ENCODE measurements at places on chromosomes 3 and 15. TPM values are rescaled to one million over a fixed set of nuclear protein-coding genes. Genes with fewer than 3 reads are reported as not detected.

SAMMSON gene
- total RNA-seq = not detected

CIDEC gene
- total RNA-seq = 0.18 TPM

CILP gene
- not detected for total RNA-seq

DNA sequence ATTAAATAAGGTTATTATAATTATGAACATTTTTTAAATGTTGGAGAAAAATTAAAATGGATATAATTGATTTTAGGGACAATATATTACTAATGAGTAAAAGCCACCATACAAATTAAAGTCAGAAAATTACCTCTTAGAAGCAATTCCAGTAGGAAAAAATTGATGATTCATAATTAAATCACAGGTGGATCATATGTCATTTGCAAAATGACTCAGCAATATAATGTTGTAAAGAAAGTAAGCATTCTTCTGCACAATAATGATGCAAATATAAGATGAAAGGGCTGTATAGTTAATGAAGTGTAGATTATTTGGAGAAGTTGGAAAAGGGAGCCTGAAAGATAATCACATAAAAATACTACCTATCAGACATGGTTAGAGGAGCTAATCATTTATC lies 25.8 kb downstream of the ZPLD1 start:
- H3K4me3 ChIP-seq = no peak overlapping the region
- H3K27me3 ChIP-seq = peaks cover 21% of the 10 kb centered on the region
- no peaks in the 10 kb centered on the region for H3K4me1 ChIP-seq
- no peaks in the 10 kb centered on the region for H3K36me3 ChIP-seq

GRCh38 chr15:73996939-73997338 lies 2.4 kb downstream of the PML start:
- H3K27ac ChIP-seq = peak overlapping the region; percentile 90
- peaks cover 45% of the 10 kb centered on the region for H3K4me1 ChIP-seq
- H3K36me3 ChIP-seq = peaks cover 26% of the 10 kb centered on the region
- peak overlapping the region; percentile 94 for H3K4me3 ChIP-seq
- peak; percentile 46 for DNase-seq

- peaks cover 9% of the 10 kb centered on the region for H3K27me3 ChIP-seq
- H3K4me1 ChIP-seq = peaks cover 28% of the 10 kb centered on the region
- H3K27ac ChIP-seq = no peak overlapping the region
- H3K36me3 ChIP-seq = no peaks in the 10 kb centered on the region
- DNase-seq = no peak
- no peak overlapping the region for H3K4me3 ChIP-seq
These were observed 4.4 kb downstream of the SH3BP5 start for GRCh38 chr3:15327941-15328340.

DNA sequence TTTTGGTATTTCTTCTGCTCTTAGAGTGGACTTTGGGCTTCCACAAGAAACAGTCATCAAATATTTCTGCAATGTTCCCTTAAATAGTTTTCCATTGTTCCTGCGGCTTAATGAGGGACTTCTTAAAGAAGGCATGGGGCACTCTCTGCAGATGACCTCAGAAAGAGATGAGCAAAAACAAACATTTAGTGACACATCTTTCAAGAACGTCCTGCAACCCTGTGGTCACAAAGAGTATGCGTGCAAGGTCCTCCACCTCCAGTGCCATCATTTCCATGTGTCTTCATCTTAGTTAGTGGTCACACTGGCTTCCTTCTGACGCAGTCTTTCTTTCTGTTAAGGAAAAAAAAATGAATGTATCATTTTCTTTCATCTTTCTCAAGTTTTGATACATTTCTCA lies 56.2 kb downstream of the GREM1 start:
- no peaks in the 10 kb centered on the region for H3K4me1 ChIP-seq
- H3K4me3 ChIP-seq = no peak overlapping the region
- H3K36me3 ChIP-seq = no peaks in the 10 kb centered on the region
- no peak for DNase-seq
- no peak overlapping the region for H3K27ac ChIP-seq
- H3K27me3 ChIP-seq = peaks cover 9% of the 10 kb centered on the region

- peaks cover 2% of the 10 kb centered on the region for H3K36me3 ChIP-seq
- peaks cover 16% of the 10 kb centered on the region for H3K4me1 ChIP-seq
- no peak overlapping the region for H3K27ac ChIP-seq
- no peak for DNase-seq
These were observed 38.1 kb downstream of the CTDSPL start for GRCh38 chr3:37899711-37900306.

All from activated naive CD8-positive, alpha-beta T cell treated with anti-CD3 and anti-CD28 coated beads for 36 hours (primary cell).